ENCODE measurements at places on chromosomes 7 and 10.

GRCh38 chr10:117408436-117409384, 33.5 kb upstream of the PDZD8 start:
- no peak for DNase-seq

GRCh38 chr7:517774-518629, 1.6 kb downstream of the PDGFA start:
- DNase-seq: no peak

- DNase-seq: no peak
Observed at GRCh38 chr7:158811461-158811860, 17.8 kb downstream of the ESYT2 start.

GRCh38 chr10:4748491-4749270, 77.3 kb upstream of the AKR1E2 start:
- no peak for DNase-seq

DNA sequence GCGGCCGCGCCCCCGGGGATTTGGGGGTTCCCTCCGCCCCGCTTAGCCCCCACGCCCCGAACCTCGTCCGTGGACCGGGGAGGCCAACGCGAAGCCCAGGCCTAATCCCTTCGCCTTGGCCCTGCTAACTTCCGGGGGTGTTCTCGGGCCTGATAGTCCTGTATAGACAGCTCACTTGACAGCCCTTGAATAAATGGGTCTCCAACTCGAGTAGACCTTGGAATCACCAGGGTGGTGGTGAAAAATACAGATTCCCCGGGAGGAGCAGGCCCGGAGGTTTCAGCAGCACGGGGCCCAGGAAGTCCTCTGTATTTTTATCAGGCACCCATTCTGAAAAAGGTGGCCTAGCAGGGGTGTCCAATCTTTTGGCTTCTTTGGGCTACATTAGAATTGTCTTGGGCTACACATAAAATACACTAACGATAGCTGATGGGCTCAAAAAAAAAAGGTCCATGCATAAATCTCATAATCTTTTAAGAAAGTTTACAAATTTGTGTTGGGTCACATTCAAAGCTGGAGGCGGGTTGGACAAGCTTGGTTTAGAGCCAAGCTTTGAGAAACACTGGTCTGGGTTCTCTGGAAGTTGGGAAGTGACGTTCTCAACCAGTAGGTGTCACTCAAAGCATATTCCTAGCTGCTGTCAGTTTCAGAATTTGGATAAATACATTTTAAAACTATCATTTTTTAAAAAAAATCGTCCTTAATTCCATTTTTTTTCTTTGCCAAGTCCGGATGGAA, 221.7 kb downstream of the PHTF2 start:
- peak; percentile 48 for DNase-seq

GRCh38 chr10:92267343-92267742, 23.5 kb downstream of the CPEB3 start:
- DNase-seq: no peak

DNA sequence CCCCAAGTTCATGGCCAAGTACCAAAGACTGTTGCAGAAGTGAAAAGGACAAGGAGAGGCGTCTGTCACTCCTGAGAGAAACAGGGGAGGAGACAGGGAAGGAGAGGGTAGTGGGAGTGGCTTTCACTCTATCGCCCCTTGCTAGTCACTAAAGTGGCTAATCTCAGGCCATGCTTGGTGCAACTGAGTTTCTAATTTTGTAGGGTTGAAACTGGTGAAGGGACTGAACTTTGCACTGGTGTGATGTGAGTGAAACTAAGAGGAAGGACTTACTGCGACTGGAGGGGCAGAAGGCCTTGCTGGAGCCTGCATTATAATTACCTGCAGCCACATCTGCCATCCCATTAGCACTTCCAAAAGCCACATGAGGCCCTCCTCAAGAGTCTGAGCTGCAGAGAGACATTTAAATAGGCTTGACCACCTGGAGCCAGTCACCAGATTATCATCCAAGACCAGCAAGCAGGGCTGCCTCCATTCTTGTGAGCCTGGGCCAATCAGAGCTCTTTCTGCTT, 107.2 kb upstream of the EEPD1 start:
- no peak for DNase-seq
